ENCODE measurements at places on chromosomes 1 and 21.

DNA sequence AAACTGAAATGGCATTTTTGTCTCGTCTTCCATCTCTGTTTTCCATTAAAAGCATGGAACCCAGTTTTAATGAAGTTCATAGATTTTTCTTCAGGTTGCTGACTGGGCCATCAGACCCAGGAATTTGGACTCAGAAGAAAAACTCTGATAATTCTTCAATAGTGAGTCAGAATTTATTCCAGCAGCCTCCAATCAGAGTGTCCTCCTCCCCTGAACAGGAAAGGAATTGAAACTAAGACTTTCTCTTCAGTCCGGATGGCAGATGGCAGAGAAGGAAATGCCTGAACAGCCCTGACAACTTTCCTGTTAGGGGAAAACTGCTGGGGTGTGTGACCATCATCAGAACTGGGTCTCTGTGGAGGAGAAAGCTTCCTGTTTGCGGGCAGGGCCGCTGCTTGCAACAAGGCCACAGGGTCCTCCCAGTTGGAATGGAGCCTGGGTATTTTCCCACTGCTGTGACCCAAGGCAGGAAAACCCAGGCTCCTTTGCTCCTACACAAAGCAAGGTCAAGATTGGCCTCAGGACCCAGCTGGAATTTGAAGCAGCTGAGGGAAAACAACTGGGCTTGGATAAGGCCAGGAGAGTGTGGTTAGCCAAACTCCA is 20.7 kb downstream of the CD34 start:
- no peak for DNase-seq

- peak; percentile 16 for DNase-seq
Measured at GRCh38 chr21:35428489-35428888, 379.4 kb upstream of the RUNX1 start.

GRCh38 chr21:16312321-16312720 is 582.5 kb downstream of the USP25 start:
- DNase-seq = no peak

- DNase-seq = no peak
Measured at GRCh38 chr1:235507623-235508022, 3.4 kb upstream of the B3GALNT2 start.

- DNase-seq = no peak
Measured at GRCh38 chr1:150960646-150961045, 14.0 kb downstream of the CERS2 start.

GRCh38 chr1:90402893-90403849 is 313.9 kb downstream of the BARHL2 start:
- DNase-seq = peak; percentile 45

DNA sequence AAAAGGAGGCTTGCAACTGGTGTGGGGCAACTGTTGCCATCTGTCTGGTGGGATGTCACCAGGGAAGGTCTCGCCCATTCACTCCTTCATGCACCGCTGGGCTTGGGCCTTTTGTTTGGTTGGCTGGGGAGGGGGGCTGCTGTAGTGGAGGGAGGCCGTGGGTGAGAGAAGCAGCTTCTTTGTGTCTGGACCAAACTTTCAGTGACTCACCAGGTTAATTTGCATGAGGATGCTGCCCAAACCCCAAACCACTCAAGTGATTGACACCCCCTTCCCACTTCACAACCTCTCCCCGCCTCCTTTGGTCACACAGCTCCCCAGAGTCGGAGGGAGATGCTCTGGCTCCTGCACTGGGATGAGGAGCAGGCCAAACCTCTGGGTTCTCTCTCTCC is 19.7 kb downstream of the BTG2 start:
- peak; percentile 70 for DNase-seq

GRCh38 chr1:207396168-207396746 is 57.9 kb upstream of the CR2 start:
- peak; percentile 26 for DNase-seq

DNA sequence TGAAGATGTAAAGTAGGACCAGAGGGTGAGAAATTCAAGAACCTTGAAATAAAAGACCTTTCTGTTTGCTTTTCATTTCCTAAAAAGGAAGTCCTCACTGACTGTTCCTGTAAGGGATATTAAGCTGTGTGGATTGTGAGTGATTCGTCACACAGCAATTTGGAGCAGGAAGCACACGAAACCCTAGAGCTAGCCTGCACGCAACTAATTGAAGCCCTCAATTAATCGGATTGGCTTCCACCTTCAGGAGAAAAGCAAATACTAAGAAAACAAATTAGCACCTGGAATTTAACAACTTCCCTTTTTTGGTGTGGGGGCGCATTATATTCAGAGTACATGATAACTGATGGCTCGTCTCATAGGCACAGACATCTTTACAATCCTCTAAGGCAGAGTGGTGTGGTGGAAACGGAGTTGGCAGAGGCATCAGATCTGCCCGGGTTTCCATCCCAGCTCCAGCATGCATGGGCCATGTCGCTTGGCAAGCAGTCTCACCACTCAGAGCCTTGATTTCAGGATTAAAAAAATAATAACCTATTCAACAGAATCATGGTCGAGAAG is 95.2 kb downstream of the KCNJ15 start:
- DNase-seq = peak; percentile 45

DNA sequence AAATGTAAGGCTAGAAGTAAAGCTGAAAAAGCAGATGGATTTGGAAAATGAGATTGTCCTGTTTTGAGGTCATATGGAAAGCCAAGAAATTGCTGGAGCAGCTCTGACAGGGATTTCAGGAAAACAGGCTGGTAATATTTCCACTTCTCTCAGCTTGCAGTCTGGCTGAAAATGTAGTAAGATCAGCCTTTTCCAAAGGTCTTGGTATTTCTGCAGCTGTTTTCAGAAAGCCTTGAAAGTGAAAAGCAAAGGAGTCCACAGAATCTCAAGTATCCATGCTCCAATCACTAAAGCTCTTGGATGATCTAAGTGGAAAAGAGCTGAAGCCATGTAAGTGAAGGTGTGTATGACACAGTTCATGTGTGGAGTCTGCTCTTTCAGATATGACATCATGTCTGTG is 41.6 kb upstream of the APOBEC4 start:
- no peak for DNase-seq

DNA sequence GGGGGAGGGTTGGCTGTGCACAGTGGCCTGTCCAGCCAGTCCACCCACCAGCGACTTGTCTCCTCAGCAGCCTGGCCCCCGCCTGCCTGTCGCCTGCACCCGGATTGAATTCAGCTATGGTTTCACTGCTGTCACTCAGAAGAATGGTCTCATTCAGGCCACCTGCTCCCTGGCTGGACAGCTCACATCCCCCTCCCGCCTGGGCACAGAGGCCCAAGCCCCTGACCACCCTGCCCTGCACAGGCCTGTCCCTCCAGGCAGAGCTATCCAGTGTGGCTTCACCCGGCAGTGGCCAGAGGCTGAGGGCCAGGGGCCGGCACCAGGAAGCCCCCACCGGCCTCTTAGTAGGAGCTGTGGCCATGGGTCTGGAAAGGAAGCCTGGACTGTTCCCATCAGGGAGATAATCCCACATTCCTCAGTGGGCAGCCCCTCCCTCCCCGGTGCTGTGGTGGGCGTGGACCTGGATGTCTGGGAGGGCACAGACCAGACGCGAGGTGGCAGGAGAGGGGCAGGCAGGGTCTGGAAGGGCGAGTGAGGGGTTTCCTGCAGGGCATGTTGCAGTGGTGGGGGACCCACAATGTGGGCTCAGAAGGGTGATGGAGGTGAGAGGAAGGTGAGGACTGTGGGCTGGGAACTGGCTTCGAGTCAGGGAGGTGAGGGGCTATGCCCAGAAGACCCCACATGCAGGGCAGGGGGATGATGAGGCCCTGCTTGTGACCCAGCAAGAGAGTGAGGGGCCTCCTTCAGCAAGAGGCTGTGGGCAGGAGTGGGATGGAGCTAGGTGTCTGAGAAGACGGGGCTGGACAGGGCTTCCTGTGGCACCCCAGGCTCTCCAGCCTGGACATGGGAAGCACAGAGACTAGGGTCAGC is 30.4 kb downstream of the WNT9A start:
- no peak for DNase-seq

GRCh38 chr1:186864296-186864695 is 35.5 kb downstream of the PLA2G4A start:
- DNase-seq = no peak

DNA sequence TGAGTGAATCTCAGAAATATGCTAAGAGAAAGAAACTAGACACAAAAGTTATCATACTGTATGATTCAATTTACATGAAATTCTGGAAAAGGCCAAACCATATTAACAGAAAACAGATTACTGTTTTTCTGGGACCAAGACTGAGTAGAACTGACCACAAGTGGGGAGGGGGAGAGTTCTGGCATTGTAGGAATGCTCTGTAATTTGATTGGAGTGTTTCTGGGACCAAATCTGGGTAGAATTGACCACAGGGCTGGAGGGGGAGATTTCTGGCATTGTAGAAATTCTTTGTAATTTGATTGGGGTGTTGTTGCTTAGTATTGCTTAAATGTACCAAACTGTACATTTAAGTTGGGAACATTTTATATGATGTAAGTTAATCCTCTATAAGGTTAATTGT is 3.4 kb upstream of the OR10K1 start:
- no peak for DNase-seq

DNA sequence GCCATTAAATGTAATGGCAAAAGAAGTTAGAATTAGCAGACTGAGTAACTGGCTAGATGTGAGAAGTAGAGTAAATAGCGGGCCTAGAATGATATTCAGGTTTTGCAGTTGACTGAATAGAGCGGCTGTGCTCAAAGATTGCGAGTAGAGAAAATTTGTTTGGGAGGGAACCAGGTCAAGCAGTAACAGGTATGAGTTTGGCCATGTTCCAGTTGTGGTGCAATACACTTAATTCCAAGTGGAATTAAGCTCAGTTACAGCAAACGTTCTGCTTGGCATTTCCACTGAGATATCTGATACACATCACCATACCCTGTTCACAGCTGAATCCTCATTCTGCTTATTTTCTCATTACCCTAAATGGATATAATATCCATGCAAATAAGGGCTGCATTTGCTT is 1382.9 kb downstream of the MRPL39 start:
- DNase-seq = no peak

DNA sequence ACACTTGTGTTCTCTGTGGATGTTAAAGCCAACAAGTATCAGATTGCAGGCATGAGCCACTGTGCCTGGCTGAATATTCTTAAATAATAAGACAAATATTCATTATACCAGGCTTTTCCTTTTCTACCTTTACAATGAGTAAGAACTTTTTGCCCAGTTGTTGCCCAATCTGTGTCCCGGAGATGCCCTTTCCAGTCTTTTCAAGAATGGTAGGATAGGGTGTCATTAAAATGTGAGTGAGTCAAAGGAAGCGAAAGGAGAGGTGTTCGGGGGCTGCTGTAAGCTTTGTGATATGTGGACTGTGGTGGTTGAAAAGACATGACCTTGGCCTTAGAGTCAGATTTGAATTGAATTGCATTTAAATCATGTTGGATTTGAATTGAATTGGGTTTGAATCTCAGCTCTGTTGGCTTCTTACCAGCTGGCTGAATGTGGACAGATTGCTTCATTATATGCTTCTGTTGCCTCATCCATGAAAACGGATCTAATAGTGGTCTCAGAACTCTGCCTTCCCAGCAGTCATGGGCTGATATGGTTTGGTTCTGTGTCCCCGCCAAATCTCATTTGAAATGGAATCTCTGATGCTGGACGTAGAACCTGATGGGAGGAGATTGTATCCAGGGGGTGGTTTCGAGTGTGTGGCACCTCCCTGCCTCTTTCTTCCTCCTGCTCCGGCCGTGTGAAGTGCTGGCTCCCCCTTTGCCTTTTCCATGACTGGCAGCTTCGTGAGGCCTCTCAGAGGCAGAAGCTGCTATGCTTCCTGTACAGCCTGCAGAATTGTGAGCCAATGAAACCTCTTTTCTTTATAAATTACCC is 22.7 kb upstream of the AADACL3 start:
- peak; percentile 17 for DNase-seq

DNA sequence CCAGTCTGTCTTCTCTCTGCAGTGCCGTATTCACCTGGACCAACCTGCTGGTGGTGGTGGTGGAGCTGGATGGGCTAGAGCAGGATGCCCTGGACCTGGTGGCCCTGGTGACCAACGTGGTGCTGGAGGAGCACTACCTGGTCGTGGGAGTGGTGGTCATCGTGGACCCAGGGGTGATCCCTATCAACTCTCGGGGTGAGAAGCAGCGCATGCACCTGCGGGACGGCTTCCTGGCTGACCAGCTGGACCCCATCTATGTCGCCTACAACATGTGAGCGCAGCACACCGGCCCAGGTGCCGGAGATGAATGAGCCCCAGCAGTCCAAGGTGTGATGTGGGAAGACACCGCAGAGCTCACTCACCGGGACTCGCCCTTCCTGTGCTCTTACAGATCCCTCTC is 37.5 kb downstream of the S100B start:
- no peak for DNase-seq

GRCh38 chr1:205751036-205751651 is 1.2 kb upstream of the NUCKS1 start:
- DNase-seq = peak; percentile 67

- DNase-seq = no peak
Measured at GRCh38 chr1:177977141-177977540, 7.3 kb upstream of the SEC16B start.

GRCh38 chr1:6004412-6005123 is 12.3 kb upstream of the NPHP4 start:
- DNase-seq = no peak

DNA sequence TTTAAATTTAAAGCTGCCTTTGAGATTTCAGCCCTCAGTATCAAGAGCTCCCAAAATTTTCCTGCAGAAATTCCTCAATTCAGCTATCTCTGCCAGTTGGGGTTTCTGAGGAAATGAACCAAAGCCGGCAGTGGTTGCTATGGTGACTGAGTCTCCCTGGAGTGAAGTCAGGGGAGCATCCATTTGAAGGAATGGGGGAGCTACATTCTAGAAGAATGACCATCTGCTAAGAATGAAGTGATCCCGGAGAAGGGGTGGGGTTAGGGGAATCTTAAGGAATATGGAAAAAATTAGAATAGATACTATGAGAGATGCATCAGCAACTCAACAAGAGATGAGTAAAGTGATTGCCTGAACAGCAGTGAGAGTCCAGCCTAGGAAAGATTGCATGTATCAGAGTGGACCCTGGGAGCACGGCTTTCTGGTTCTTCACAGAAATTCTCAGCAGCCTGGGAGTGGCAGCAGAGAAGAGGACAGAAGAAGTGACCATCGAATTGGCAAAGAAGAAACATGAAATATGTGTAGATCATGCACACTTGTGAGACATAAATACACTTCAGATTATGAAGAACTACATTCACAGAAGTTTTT is 94.7 kb downstream of the CHD1L start:
- peak; percentile 97 for DNase-seq

DNA sequence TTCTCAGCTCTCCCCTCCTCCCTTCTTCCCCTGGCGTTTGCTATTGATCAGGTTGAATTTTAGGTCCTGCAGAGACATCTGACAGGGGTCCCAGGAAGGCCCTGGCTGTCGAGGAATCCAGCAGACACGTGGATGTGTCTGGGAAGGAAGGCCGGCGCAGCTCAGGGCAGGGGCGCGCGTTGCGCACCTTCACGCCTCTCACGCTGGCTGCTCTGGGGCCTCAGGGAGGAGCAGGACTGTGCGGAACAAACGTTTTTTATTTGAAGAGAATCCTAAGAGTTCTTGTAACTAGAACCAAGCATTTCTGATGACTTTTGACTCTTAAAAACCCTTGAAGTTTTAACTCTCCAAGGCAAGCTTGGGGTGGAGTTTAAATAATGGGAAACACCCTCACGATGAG is 54.2 kb downstream of the SLC37A1 start:
- DNase-seq = no peak

Data from GM23338 (cell line).